Naive B cell (primary cell): ENCODE measurements at places on chromosomes 16 and 17. TPM values are rescaled to one million over a fixed set of nuclear protein-coding genes. Genes with fewer than 3 reads are reported as not detected.
A peak's percentile ranks its signal among the peaks of the same experiment; 100 is the strongest.

- DNase-seq: no peak
These were observed 290 bp downstream of the TOB1 start for GRCh38 chr17:50865868-50866260.

The SCGB1C2 gene
- not detected for polyA plus RNA-seq

GRCh38 chr17:59492091-59492451 is 73.3 kb upstream of the DHX40 start:
- no peak for DNase-seq

The CRISPLD2 gene
- polyA plus RNA-seq: 0.32 TPM

The CA5A gene
- not detected for polyA plus RNA-seq

The KRT39 gene
- not detected for polyA plus RNA-seq

The IRF8 gene
- polyA plus RNA-seq: 873 TPM

- DNase-seq: peak; percentile 75
These were observed 6.7 kb upstream of the SLC25A39 start for GRCh38 chr17:44331249-44331760.

The RAB26 gene
- 0.66 TPM for polyA plus RNA-seq
